Fibroblast of lung (primary cell): ENCODE measurements at places on chromosomes 5 and 9.

GRCh38 chr9:123359546-123359945, 3.5 kb downstream of the CRB2 start:
- DNase-seq: no peak

GRCh38 chr5:59041355-59041754, 458.5 kb downstream of the RAB3C start:
- no peak for DNase-seq

DNA sequence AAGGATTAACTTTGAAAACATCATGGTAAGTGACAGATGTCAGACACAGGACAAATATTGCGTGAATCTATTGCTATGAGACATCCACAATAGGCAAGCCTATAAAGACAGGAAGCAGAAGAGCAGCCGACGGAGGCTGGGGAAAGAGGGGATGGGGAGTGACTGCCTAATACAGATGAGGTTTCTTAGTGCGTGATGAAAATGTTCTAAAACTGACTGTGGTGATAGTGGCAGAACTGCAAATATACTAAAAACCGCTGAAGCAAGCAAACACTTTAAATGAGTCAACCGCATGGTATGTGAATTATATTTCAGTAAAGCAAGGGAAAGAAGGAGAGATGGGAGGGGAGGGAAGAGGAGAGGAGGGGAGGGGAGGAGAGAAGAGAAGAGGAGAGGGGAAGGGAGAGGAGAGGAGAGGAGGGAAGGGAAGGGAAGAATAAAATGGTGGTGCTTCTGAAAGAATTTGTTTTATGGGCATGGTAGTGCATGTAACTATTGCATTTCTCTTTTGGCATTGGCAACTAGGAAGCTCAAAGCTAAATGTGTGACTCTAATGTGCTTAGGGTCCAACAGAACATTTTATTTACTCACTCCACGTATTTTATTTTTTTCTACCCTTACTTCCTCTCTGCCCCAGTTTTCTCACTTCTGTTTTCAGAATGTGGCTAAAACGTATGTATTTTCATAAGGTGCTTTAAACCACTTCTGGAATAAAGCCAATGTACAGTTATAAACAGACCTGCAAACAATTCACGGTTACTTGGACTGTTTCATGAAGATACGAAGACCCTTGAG, 21.3 kb downstream of the AKNA start:
- peak; percentile 92 for DNase-seq

- DNase-seq: no peak
Measured at GRCh38 chr5:117690612-117691011, 1116.0 kb upstream of the SEMA6A start.

GRCh38 chr5:119470851-119471451, 18.7 kb downstream of the HSD17B4 start:
- DNase-seq: peak; percentile 72

- peak; percentile 59 for DNase-seq
Measured at GRCh38 chr9:26058111-26058895, 380.1 kb upstream of the TUSC1 start.

GRCh38 chr5:118597543-118597942, 390.8 kb downstream of the DTWD2 start:
- no peak for DNase-seq
